ACHN (cell line): ENCODE measurements at places on chromosomes 4 and X.
A peak's percentile ranks its signal among the peaks of the same experiment; 100 is the strongest.

- no peak for DNase-seq
Observed at GRCh38 chr4:174592256-174592984, 70.1 kb upstream of the HPGD start.

GRCh38 chr4:11650801-11651596 is 222.3 kb upstream of the HS3ST1 start:
- DNase-seq: peak; percentile 59

- DNase-seq: no peak
Observed at GRCh38 chr4:122903766-122904288, 18.6 kb downstream of the NUDT6 start.

DNA sequence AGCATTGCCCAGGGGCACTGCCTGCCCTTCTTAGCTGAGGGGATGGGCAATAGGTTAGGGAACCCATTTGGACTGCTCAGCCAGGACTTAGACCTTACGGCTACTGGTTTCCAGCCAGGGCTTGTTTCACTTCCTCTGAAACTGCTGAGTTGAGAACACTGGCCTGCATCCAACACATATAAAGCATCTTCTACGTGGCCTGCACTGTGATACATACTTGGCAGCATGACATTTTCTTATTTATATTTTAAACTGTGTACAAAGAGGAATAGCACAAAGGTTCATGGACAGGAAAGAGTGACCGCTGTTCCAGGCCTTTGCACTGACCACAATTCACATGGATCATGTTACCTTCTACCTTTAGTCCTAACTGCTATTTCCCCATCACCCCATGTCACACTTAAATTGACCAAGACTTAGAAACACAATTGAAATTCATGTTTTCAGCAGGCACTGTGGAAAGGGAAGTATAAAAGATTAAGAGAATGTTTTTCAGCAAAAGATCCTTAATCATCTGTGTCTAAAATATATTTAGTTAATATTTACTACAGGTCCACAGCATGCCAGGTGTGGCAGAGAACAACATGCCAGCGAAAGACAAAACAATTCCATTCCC is 43.7 kb downstream of the NLGN4X start:
- DNase-seq: no peak

- no peak for DNase-seq
Observed at GRCh38 chrX:8639949-8640475, 91.9 kb downstream of the ANOS1 start.

GRCh38 chr4:31236639-31237173 is 516.5 kb downstream of the PCDH7 start:
- no peak for DNase-seq

GRCh38 chr4:145103496-145103895 is 5.4 kb downstream of the ABCE1 start:
- no peak for DNase-seq

DNA sequence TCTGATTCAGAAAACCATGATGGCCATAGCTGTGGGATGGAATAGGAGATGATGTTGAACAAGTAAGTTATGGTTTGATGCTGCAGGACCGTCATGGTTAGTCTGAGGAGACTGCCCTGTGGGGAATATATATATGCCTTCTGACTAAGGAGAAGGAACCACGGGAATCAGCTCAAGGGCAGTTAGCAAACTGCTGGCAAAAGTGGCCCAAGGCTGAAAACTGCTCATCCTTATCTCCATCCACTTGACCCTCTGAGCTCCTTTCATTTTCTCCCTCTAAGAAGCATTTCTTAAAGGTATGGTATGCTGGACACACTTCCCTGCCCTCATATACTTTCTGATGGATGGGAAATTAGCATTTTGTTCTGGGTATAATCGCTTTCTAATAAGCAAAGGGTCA is 161.9 kb downstream of the ENOX2 start:
- DNase-seq: no peak

DNA sequence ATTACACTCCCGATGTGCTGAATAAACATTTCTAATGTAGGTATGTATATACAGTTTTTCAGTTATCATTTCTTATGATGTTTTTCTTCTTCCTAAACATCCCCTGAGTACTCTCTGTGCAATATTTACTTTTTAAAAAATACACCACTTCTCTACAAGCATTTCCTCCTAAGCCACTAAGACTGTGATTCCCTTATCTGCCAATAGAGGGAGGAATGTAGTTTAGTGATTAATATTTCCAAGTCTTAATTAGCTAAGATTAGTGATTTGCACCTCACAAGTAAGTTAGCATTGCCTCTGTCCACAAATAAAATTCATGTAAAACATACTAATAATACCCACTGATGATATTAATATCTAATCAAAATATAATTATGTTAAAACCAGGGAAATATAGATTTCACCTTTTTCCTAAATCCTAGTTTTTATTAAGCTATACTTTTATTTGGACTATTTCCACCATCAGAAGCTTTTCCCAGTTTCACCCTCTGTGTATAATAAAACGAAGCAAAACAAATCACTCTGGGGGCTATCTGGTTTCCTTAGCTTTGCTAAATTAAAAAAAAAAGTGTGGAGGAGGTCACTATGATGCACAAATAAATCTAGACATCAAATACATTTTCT is 909.1 kb downstream of the FAT4 start:
- peak; percentile 10 for DNase-seq

- peak; percentile 17 for DNase-seq
Observed at GRCh38 chrX:84187533-84188319, at the start of gene RPS6KA6. Gene RPS6KA6, minus strand, starts transcription at chrX:84188199. Its CDS starts 300 bp downstream, at chrX:84187899.

GRCh38 chrX:31670245-31670644 is 598.4 kb upstream of the FTHL17 start:
- DNase-seq: no peak

DNA sequence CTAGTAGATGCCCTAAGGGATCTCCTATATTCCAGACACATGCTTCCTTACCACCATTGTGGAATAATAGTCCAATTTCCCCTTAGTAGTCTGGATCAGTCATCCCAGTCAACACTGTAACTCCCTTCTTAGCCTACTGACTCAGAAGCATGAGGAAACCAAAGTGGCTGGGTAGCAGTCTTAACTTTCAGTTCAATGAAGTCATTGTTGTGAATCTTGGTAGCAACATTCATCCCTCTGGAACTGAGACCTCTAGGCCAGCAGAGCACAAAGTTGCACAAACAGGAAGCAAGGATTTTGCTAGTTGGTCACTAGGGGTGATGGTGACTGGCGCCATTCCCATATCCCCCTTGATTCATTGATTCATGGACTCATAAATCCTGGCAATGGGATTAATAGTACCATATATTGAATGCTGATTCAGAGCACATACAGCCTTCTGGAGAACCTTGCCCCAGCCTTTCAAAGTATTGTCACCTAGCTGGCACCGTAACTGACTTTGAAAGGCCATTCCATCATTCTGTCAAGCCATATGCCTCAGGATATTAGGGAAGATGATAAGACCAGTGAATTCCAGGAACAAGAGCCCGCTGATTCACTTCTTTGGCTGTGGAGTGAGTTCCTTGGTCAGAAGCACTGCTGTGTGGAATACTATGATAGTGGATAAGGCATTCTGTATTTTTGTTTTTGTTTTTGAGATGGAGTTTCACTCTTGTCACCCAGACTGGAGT is 19.7 kb upstream of the GPAT3 start:
- DNase-seq: no peak

- DNase-seq: no peak
Observed at GRCh38 chr4:158302076-158302866, 92.0 kb downstream of the TMEM144 start.

DNA sequence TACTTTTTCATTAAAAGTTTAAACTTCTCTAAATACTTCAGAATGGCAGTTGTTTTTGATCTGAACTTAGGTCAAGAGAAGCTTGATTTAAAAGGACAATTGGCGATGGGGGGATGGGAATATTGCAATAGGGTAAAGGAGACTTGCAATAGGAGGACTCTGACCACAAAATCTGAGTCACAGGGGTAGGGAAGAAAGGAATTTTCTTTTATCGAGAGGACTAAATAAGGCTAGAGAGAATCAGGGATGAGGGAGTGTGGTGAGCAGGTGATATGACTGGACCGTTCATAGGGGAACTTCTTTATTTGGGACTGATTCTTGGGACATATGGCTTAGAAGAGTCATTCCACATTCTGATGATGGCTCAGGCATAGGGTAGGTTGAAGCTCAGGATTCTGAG is 1260.2 kb downstream of the ADGRL3 start:
- no peak for DNase-seq

- DNase-seq: no peak
Observed at GRCh38 chrX:66676990-66677389, 38.1 kb upstream of the EDA2R start.

DNA sequence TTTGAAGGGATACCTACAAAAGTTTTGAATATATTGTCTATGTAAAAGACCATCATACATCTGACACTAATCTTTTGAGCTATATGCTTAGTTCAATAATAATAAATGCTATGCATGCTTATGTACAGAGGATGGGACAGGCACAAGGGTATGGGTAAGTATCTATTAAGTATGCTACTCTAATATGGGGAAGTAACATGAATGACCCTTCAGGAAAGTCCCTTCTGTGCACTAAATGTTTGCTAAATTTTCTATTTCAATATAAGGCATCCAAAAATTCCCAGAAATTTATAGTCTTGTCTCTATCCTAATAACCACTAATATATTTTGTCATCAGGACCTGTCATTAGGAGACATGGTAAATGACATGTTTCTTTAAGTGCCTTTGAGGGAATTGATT is 19.0 kb downstream of the ATP8A1 start:
- no peak for DNase-seq

DNA sequence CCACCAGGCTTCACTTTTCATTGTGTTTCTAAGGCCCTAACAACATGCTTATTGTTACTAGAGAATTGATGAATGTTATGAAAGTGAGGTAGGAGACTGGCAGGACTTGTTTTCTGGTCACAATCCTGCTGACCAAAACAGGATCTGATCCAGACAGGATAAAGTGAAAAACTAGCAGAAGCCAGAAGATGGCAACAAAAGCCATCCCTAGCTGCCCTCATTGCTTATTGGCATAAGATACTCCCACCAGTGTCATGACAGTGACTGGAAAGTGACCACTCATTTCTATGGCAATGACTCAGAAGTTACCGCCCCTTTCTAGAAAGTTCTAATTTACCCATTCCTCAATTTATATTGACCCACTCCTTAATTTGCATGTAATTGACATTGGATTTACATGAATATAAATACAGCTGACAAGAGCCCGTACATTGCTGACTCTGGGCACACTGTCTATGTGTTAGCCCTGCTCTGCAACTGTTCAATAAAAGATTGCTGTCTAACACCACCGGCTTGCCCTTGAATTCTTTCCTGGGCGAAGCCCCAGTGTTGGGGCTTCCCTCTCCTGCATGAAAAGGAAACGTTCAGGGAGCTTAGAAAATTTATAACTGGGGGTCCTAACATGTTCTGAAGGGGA is 30.0 kb upstream of the FGG start:
- DNase-seq: no peak

- DNase-seq: no peak
Observed at GRCh38 chr4:7241597-7242125, 49.3 kb downstream of the SORCS2 start.

GRCh38 chr4:5609306-5610007 is 98.9 kb downstream of the EVC2 start:
- DNase-seq: no peak

DNA sequence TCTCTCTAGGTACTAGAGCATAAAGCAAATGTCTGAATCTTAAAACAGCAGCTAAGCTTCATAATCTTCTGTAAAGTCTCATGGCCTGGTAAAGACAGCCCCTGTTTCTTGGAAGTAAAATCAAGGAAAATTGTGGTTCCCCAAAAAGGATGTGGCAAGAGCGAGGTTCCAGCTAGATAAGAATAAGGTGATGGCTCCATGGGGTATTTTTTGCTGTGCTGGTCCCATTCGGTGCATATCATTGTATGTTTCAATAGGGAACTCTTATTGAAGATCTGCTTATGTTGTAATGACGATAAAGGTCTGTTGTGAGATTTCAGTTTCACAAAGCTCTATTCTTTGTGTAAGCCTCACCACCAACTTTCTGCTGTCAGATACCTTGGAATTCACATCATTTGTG is 316.9 kb upstream of the NOCT start:
- DNase-seq: no peak

DNA sequence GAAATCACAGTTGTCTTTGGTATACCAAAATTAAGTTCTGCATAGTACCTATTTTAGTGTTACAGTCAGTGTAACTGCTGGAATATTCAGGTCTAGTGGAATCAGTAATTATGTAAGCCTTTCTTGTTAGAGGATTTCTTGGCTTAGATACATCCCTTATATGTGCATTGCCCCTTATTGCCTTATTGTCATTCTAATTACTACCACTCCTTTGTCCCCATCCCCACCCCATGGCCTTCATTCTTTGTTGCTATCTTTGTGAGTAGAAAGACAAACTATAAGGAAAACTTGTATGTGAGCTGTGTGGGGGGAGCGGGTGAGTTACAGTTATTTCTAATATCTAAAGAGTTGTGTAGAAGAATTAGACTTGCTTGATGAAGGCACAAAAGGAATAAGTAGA is 36.9 kb upstream of the RPA4 start:
- no peak for DNase-seq

DNA sequence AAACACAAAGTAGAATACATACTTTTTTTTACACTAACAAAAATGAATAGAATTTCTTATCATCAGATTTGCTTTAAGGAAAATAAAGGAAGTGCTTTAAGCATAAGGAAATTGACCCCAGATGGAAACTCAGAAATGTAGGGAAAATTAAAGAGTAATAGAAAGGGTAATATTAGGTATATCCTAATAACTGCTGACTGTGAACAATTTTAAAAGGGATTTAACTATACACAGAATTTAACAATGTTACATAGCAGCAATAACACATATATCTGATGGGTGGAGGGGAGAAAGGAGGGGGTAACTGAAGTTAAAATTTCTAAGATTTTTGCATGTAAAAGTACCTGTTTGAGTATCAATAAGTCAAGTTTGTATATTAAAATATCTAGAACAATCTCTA is 8.6 kb downstream of the CDKL2 start:
- no peak for DNase-seq

GRCh38 chr4:41396214-41396613 is 139.5 kb downstream of the UCHL1 start:
- no peak for DNase-seq

DNA sequence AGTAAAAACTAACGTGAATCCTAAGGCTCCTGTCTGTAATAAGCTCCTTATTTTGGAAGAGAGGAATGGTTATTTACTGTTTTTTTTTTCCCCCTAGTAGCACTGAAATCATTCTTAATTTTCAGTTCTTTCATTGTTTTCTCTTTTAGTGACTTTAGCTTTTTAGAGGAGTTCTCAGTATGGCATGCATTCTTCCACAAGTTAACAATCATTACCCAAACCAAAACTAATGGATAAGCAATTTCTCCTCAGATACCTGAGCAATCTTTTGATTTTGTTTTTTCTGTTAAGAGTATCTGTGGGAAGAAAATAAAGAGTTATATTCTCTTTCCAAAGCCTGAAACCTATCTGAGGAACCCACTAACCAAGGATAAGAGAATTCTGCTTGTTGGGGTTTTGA is 16.7 kb upstream of the PPA2 start:
- no peak for DNase-seq

GRCh38 chr4:118776157-118776954 is 59.6 kb downstream of the SEC24D start:
- DNase-seq: no peak
